ENCODE measurements at places on chromosomes 4 and X. TPM values are rescaled to one million over a fixed set of nuclear protein-coding genes. Genes with fewer than 3 reads are reported as not detected.

DNA sequence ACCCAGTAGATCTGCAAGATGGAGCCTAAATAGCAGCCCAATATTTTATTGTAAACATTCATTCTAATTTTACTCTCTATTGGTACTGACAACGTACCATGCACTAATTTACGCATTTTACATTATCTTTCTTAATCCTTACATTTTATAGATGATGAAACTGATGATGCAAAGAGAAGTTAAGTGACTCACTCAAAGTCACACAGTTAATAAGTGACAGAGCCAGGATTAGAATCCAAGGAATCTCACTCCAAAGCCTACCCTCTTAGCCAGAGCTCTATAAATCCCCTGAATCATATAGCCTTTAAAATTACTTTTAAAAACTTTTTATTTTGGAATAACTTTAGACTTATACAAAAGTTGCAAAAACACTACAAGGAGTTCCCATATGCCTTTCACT, 37.6 kb downstream of the PHKA1 start:
- no peaks in the 10 kb centered on the region for H3K4me1 ChIP-seq
- no peak for DNase-seq

SYTL4 gene
- total RNA-seq: 21.3 TPM

DNA sequence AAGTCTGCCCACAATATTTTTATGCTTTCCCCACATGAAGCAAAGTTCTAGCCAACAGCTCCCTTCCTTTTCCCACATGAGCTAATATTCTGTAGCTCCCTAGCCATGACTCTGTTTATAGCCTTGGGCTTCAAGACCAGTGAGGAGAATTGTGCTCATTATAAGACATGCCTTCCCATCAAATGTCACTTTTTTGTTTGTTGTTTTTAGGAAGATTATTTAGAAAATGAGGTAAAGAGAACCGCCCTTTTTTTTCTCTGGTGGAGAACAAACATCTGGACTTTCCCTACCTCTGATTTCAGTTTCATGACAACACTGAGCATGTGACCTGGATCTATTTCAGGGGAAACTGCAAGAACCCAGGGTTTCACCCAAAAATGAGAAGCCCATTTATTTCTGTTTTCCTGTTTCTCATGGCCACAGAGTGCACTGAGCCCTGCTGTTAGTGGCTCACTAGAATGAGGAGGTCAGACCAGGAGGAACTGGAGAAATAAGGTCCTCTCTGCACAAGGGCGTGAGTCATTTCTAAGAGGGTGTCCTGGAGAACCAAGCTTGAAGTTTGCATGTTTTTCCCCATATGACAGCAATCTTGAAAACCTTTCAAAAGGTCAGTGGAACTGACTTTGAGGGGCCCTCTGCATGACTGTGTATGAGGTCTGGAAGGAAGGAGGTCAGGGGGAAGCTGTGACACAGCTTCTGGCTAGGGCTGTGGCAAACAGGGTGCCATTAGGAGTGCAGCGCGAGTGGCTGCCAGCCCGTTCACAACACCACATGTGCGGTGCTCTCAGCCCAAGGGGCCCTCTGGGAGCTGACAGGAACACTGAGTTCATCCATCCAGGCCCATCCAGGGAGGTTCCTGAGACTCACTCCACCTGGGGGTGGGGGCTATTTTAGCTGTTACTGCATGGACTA, 55.2 kb downstream of the CHST7 start:
- H3K4me1 ChIP-seq: peaks cover 4% of the 10 kb centered on the region
- H3K27ac ChIP-seq: peak overlapping the region; percentile 57
- H3K27me3 ChIP-seq: no peaks in the 10 kb centered on the region
- H3K4me3 ChIP-seq: no peak overlapping the region

DNA sequence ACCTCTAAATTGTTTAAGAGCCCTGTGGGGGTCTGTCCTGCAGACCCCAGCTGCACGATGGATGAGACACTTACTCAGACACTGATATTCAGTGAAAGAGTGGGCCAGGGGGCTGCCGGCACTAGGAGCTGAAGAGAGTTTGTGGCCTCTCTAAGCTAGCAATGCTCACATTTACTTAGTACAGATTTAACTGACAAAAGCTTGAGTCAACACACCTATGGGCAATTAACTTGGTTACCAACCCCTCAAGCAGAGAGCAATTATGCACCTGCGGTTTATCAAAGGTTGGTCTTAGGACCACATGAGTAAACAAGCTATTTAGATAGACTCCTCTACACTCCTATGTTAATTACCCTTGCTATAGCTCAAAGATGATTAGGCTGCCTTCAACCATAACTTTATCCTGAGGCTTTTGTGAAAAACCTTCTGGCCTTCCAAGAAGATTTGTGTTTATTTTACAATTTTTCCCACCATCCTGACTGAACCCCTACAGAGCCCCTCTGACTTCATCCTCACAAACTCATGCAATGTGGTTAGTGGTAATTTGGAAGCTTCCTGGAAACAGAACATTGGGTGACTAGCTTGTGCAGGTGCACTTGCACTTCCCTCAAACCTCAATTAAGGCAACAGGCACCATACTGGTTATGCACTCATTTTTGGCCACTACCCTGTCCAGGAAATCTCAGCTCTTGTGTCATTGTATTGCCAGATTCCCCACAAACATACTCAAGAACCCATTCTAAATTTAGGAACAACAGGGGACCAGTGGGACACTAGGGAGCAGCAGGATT, 234.4 kb upstream of the ITM2A start:
- DNase-seq: no peak
- no peaks in the 10 kb centered on the region for H3K27me3 ChIP-seq
- no peak overlapping the region for H3K27ac ChIP-seq
- no peak overlapping the region for H3K4me3 ChIP-seq
- H3K4me1 ChIP-seq: no peaks in the 10 kb centered on the region
- no peaks in the 10 kb centered on the region for H3K36me3 ChIP-seq

All from body of pancreas (tissue), 4 donors.